ENCODE measurements at places on chromosomes 3 and 15.

DNA sequence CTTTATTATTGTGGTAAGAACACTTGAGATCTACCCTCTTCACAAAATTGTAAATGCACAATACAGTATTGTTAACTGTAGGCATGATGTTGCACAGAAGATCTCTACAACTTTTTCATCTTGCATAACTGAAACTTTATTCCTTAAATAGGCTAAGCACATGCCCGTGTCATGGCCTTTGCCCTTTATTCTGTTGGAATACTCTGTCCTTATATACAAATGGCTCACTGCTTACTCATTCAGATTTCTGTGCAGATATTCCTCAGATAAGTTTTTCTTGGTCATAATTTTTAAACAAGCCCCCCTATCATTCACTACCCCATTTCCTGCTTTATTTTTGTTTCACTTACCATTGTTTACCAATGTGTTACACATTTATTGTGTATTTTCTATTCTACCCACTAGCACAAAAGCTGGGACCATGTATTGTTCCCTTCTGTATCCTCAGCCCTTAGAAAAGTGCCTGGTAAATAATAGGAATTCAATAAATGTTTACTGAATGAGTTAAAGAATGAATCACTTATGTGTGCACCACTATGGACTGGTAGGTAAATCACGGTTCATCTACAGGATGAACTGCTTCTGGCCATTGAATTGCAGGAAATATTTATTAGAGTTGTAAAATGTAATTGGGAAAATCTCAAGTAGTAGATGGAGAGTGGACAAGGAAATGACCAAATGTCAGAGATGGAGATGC lies 151.0 kb downstream of the CPNE4 start:
- no peak for DNase-seq

DNA sequence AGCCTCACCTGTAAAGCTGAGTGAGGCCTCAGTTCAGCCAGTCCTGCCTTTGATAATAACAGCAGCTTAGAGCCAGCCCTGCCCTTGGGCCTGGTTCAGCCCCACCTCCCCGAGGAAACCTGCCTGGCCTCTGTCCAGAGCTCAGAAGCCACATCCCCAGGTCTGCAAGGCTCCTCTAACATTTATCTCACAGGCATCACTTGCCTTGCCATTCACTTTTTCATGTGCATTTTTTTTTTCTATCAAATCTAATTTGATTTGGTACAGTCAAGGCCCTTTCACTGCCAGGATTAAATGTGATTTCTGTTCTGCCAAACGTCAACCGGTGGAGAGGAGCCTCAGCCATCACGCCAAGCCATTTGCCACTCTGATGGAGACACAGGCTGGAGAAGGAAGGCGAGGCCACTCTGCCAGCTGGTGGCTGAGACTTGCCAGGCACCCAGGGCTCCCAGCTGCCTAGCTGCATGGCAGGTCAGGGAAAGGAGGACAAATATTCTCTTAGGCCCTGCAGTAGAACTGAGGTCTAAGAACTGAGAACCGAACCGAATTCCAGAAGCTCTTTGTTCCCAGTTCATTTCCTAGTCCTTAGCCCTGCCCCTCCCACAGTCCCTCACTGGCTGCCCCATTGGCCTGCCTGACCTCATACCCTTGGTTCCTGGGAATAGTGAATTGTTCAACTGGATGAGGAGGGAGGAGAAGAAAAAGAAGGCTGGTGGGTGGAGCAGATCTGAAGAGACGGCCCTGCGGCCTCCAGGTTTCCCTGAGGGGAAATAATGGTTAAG lies 76.4 kb downstream of the SPSB4 start:
- no peak for DNase-seq

- DNase-seq: no peak
These were observed 716 bp upstream of the KLHL24 start for GRCh38 chr3:183634707-183635106.

DNA sequence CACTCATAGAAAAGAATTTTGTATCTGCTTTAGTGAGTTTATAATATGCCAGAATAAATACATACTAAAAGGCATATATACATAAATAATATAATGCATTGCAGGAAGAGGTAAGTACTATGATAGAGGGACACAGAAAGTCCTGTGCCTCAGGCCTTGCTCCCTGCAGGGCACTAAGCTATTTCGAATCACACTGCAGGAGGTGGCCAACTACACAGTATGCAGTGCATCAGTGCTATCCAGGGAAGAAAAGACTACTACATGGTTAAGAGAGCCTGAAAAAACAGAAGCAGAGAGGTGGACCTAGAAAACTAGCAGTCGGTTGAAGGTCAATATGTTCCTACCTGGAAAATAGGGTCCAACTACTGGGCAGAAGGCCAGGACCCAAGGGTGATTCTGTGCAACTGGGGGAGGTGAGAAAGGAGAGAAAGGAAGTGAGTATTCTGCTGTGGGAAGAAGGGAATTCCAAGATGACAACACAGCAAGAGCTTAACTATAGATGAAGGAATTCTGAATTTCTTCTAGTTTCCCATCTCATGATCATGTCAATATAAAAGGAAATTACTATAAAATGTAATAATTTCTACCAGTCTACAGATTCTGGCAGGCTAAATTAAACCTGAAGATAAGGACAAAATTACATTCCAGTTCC lies 218.0 kb downstream of the ZBTB20 start:
- DNase-seq: no peak

GRCh38 chr3:52381623-52382022 lies 63.3 kb downstream of the SEMA3G start:
- no peak for DNase-seq

GRCh38 chr3:143677430-143677829 lies 170.8 kb downstream of the SLC9A9 start:
- DNase-seq: no peak

- no peak for DNase-seq
These were observed 140.8 kb downstream of the SMAD6 start for GRCh38 chr15:66842710-66843441.

DNA sequence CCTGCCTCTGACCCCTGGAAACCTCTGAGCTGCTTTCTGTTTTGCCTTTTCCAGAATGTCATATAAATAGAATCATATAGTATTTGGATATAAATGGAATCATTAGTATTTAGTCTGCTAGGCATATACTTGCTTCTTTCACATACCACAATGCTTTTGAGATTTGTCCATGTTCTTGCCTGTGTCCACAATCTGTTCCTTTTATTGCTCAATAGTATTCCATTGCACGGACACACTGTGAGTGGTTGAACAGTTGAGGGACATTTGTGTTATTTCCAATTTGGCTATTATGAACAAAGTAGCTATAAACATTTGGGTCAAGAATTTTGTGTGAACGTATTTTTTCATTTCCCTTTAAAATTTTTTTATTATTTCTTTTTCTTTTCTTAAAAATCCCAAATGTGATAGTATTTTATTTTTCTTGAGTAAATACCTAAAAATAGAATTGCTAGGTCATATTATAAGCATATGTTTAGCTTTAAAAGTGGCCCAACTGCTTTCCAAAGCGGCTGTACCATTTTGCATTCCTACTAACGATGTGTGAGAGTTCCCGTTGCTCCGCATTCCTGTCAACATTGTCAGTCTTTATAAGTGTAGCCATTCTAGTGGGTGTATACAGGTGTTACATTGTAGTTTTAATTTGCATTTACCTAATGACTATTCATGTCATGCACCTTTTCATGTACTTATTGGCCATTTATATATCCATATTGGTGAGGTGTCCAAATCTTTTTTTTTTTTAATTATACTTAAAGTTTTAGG lies 26.5 kb downstream of the WDR53 start:
- DNase-seq: no peak

DNA sequence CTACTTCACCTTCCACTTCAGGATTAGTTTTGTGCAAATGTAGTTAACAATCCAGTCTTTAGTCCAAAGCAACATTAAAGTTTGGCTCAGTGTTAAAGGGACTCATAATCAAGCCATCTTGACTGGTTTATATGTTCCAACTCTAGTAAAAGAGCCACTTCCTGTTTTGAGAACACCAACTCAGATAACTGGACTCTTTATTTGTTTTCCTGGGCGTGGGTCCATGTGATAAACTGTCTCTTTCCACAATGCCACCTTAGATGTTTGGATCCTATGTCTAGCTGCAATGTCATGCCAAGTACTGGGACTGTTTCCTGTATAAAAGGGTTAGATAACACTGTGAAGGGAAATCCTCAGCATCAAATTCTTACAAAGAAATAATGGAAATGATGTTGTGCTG lies 545.0 kb downstream of the PYDC2 start:
- DNase-seq: no peak

DNA sequence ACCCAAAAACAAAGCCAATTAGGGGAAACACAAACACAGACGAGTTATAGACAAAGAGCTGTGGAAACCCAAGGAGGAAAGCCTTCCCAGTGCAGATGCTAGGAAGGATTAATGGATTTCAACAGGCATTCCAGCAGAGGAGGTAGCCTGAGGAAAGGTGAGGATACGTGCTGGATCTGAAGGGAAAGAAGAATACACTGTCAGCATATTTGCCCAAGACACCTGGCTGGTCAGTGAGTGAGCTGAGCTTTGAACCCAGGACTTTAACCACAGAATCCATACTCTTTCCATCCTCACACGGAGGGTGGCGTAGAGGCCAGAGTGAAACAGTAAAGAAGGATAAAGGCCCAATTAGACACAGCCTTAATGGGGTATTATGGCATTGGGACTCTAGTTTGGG lies 9.1 kb upstream of the BFSP2 start:
- DNase-seq: no peak

GRCh38 chr15:63089260-63090043 lies 32.2 kb upstream of the LACTB start:
- DNase-seq: no peak

GRCh38 chr15:37771465-37771864 lies 163.0 kb upstream of the TMCO5A start:
- DNase-seq: no peak

DNA sequence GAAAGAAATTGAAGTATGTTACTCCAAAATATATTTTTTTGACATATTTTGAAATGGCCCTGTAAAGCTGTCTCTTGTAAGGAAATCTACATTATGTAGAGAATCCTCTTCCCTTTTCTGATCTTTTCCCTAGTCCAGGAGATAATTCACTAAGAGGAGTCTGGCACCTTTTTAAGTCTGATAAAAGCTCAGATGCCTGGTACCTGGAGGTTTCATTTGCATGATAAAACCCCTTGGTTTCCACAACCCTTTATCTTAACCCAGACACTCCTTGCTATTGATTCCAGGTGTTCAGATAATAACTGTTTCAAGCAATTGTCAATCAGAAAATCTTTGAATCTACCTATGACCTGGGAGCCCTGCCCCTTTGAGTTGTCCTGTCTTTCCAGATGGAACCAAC lies 26.5 kb downstream of the FGF12 start:
- DNase-seq: no peak

- DNase-seq: no peak
These were observed 12.9 kb upstream of the ALPK3 start for GRCh38 chr15:84804005-84804900.

DNA sequence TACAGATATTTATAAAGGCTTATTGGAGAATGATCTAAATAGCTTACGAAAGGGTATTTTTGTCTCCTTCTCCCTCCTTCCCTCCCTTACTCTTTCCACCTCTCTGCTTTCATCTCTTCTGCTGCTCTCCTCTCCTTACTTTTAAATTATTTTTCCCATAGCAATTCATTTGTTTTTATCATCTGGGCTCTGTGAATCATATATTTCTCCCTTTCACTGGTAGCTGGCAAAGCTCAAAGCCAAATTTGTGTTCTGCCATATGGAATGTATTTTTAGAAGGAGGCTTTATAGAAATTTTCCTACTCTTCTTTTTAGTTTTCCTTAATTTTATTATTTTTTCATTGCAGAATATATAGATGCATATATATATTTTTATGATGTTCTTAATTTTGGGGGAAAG lies 385.8 kb downstream of the C3orf38 start:
- DNase-seq: no peak

GRCh38 chr3:137815251-137815650 lies 51.1 kb downstream of the SOX14 start:
- DNase-seq: no peak

- DNase-seq: no peak
These were observed 300.4 kb upstream of the STT3B start for GRCh38 chr3:31232055-31233025.

GRCh38 chr3:101842245-101842934 lies 6.9 kb upstream of the NFKBIZ start:
- DNase-seq: no peak

DNA sequence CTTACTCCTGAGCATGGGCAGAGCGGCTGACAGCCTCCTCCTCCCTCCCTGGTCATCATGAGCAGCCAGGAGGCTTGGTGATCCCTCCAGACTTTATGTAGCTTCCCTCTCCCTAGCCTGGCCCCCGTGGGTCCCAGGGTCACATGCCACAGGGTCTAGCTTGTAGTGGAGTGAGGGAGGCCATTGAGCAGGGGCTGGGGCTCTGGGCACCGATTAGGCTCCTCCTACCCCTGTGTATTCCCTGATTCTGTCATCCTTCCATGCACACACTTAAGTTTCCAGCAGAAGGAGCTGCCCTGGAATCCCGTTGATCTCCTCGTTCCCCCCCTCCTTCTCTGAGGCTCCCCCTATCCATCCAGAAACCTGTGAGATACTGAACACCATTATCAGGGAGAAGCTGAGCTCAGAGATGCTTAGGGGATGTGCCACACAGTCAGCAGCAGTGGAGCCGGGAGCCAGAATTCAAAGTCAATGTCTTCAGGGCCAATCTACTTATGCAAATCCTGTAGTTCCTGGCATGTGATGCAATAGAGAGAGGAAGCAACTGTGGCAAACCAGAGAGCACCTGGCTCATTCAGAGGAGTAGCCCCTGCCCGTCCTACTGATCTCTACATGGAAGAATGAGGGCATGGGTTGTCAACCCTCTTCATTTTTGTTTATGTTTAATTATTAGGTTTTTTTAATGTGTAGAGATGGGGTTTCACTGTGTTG lies 17.2 kb downstream of the CCDC33 start:
- no peak for DNase-seq

- DNase-seq: no peak
These were observed 311.7 kb upstream of the ZNF717 start for GRCh38 chr3:76096836-76097588.

GRCh38 chr3:73786321-73786807 lies 161.6 kb upstream of the PDZRN3 start:
- no peak for DNase-seq

DNA sequence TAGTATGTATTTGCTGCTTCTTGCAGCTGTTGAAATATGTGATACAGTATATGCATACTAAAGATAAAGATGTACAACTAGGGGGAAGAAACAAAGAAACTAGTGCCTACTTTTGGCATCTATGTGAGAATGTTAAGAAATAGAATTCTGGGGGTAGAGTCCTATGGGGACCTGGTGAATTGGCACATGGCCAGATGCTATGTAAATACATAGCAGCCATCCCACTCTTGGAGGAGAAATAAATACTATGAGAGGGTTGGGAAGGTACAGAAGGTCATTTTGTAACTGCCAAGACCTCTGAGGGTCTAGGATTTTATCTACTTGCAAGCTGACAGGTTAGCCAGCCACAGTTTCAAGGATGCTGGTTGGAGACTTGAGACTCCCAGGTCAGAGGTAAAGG lies 298.3 kb upstream of the TBL1XR1 start:
- DNase-seq: no peak

DNA sequence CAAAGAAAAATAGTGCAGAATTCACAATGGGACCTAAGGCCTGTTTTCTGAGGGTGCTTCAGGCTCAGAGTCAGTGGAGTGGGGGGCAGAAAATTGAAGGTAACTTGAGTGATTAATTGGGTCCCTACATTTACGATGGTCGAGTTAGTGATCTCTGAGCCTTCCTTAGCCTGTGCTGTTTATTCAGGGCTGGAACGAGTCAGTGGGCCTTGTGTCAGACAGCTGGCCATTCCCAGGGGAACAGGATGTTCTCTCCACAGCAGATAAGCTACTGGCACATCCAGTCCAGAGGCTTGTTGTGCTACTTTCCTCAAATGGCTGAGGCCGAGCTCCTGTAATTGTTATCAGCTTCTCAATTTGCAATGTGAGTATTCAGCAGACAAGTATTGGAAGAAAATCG lies 29.2 kb upstream of the CNTN3 start:
- DNase-seq: no peak

GRCh38 chr3:13420831-13421765 lies 976 bp upstream of the NUP210 start:
- DNase-seq: peak; percentile 36
